ENCODE measurements at places on chromosomes 5 and 9.

DNA sequence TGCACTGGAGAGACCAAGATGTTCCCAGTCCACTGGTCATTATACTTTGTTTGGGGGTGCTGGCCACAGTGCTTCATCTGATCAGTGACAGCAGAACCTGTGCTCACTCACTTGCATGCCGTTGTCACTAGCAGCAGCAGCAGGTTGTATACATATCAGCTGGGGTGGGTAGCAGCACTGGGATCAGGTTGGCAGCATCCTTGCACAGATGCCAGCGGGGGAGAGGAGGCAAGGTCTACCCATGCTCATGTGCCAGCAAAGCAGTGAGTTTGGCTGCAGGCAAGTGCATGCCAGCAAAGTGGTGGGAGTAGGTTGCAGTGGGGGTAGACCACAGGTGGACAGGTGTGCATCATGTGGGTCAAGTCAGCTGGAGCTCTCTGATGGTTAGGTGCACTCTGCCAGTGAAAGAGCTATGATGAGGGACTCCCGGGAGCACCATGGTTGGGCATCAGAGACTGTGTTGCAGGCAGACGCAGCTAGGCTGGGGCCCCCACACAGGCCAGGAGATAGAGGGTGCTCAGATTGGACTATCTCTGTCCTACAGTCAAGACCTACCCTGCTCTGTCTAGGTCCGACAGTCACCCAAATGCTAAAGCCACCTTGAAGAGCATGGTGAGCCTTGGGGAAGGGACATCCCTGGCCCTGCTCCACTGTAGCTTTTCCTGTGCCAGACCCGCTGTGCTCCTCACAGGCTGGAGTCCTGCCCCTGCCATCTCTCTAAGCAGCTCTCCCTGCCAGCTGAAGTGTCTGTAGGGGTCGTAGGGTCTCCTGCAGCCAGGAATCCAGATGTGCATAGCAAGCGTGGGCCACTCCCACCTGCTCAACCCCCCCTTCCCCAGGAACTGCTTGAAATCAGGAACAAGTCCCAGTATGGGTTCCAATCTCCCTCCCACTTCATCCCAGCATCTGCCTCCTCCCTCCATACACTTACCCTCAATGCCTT, 119.8 kb downstream of the RNF180 start:
- no peak for DNase-seq

DNA sequence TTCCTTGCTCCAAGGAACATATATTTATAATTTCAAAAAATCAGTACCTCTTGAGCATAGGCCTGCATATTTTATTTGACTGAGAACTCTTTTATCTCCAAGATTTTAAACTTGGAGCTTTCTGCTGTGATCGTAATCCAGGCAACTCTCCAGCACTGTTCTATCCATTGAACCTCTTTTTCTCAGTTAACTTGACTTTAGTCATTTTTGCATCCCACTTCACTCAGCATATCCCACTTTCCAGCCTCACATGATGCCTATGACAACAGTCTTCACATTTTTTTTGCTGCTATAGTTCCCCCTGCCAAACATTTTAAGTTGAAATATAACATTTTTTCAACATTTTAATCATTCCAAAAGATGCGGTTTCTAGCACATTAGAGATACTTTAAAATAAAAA, 9.1 kb upstream of the PSIP1 start:
- DNase-seq, result no peak

GRCh38 chr9:125620216-125620615, 86.8 kb downstream of the MAPKAP1 start:
- DNase-seq, result no peak

GRCh38 chr5:15902066-15902465, 277.5 kb downstream of the MARCHF11 start:
- no peak for DNase-seq

DNA sequence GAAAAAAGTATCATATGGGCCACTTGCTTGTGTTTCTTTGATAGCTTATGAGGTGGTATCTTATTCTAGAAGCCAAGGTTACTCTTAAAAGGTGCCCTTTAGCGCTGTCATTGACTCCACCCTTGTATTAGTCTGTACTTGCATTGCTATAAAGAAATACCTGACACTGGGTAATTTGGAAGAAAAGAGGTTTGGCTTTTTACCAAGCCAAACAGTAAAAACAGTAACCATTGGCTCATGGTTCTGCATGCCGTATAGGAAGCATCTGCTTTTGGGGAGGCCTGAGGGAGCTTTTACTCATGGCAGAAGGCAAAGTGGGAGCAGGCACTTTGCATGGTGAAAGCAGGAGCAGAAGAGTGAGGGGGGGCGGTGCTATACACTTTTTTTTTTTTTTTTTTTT, 87.4 kb downstream of the TEK start:
- no peak for DNase-seq

DNA sequence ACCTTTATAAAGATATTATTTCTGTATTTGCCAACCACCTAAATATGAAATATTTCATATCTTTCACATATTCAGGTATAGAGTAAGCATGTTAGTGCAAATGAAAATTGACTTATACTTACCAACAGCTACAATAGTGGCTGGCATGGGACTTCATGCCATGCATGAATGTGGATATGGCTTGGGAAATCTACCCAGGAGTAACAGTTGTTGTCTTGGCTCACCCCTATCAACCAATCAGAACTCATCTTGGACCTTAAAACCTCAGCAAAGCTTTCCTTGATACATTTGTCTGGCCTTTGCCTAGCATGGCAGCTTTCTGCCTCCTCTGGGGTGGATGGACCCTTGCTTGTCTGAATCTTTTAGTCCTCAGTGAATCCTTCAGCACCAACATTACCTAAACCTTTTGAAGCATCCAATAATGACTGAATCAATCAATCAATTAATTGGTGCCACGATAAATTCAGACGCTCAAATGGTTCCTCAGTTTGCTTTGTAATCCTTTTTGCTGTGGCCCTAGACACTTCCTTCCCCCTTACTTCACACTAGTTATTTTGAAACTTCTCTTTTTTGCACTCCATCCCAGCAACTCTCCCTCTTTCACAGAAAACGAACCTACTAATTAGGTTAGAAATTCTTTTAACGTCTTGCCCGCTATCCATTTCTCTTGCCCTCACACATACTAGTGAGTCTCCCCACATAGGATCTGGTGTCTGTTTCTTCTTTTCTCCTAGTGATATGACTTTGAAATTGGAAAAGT, 132.3 kb upstream of the ZNF608 start:
- DNase-seq, result no peak

- no peak for DNase-seq
Observed at GRCh38 chr9:134371731-134372130, 45.5 kb downstream of the RXRA start.

- no peak for DNase-seq
Observed at GRCh38 chr5:153926201-153926600, 112.5 kb downstream of the FAM114A2 start.

DNA sequence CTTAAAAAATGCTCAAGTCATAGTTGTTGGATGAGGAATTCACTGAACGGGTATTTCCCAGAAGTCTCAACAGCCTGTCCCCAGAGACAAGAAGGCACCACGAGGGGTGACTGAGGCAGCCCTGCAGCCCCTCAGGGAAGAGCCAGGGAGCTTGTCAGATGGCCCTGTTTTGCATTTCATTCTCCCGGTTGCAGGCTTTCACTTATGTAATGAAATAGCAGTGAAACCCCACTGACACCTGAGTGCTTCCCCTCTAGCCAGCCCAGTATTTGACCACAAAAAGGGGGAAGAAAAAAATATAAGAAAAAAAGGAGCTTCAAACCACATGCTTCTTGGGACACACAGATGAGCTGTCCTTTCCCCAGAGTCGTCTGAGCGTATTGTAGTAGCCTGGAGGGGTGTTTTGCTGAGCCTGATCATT, 75.3 kb upstream of the IL12B start:
- DNase-seq, result no peak

GRCh38 chr9:99220011-99220410, 1.7 kb downstream of the ALG2 start:
- DNase-seq, result no peak

DNA sequence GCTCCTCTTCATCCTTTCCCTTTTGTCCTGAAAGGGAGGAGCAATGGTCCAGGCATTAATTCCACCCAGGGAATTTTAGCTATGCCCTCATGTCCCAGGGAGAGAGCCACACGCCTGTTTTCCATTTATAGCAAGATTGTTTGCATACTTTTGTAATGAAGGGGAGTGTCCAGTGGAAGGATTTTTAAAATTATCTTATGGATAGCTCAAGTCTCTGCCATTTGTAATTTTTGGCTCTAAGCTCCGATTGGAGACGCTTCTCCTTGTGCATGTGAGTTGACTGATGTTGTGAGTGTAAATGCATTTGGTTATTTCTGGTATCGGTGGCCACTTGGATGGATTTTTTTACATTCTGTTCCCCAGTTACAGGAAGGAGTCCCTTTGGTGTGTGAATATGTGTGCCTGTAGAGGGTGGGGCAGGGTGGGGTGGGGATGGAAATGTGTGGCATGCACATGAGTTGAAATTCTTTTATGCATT, 7.2 kb upstream of the RPL26L1 start:
- DNase-seq, result no peak
